Thoracic aorta (tissue), 2 donors: ENCODE measurements at places on chromosomes 2 and 18.

DNA sequence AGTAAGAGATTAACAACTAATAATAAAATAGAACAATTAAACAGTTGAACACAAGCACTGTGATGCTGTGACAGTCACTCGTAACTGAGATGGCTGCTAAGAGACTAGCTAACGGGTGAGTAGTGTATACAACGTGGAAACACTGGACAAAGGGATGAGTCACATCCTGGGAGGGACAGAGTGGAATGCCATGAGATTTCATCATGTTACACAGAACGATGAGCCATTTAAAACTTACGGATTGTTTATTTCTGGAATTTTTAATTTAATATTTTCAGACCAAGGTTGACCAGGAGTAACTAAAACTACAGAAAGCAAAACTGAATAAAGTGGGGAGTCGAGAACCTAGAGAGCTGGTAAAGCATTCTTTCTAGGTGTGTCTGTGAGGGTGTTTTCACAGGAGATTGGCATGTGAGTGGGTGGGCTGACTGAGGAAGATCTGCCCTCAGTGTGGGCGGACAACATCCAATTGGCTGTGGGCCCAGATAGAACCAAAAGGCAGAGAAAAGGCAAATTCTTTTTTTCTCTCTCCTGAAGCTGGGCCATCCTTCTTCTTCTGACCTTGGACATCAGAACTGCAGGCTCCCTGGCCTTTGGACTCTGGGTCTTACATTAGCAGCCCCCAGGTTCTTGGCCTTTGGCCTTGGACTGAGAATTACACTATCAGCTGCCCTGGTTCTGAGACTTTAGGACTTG lies 14.6 kb downstream of the TMSB10 start:
- DNase-seq: no peak

DNA sequence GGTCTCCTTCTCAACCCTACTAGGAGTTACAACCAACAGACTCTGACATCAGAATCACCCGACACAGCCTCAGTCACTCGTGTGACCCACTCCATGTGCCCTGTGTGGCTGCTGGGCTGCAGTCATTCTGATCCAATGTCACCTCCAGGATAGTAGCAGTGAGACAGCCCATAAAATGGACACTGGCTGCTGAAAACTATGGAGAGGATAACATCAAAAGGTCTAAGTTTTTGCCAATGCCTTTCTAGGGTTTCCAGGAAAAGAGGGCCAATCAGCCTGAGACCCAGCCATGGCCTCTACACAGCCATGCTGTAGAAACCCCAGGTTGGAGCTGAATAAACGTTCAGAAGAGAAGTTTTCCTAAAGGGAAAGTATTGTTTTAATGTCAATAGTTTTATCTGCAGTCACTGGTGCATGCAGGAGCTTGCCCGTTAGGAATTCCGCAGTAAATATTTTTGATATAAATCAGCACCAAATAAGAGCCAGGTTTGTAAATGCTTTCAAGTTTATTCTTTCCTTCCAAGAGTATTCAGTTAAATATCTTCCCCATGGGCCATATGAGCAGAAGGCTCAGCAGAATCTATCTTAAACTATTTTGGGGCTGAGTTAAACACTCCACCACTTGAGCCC lies 92.2 kb upstream of the PID1 start:
- DNase-seq: no peak

GRCh38 chr18:11826836-11827235 lies 24.4 kb upstream of the CHMP1B start:
- DNase-seq: no peak

GRCh38 chr2:31986906-31987305 lies 23.9 kb downstream of the MEMO1 start:
- no peak for DNase-seq

DNA sequence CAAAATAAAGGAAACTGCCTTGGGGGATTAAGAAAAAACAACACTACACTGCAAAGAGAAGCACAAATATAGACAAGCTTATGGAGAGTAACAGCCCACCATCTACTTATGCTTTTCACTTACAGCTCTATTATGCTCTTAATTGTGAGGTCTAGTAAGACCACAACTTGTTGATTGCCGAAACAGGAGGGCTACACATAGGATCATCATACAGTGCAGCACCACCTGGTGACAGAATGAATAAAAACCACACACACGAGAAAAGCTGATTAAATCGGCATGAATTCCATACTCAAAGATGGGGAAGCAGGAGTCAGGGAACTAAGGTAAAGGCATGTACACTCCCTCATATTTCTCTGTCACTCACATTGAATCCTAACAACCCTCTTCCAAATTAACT lies 259.2 kb downstream of the IKZF2 start:
- no peak for DNase-seq

DNA sequence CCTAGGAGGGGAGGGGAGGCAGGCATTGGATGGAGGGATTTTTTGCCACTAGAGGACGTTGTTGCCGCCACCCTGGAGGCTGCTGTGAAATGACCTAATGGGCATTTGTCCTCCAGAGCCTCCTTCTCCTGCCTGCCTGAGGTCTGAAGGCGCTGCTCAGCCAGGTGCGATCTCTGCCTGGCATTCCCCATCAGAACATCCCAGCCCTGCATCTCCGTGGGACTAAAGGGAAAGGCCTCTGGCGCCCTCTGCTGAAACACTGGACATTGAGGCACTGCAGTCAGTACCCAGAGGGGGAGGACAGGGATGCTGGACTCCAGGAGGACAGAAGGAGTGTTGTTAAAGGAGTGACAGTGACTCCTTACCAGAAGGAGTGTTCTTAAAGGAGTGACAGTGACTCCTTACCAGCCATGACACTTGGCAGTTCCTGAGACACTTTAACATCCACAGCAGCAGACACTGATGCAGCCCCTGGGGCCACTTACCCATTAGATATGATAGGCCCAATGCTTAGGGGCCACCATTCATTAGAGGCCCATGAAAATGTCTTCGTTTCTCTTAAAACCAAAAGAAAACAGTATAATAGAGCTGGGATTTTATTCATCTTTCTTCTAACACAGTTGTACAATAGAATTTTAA lies 17.0 kb downstream of the THNSL2 start:
- no peak for DNase-seq

GRCh38 chr2:96099861-96100798 lies 16.2 kb downstream of the ADRA2B start:
- no peak for DNase-seq
